ENCODE measurements at places on chromosomes 5 and 9.

DNA sequence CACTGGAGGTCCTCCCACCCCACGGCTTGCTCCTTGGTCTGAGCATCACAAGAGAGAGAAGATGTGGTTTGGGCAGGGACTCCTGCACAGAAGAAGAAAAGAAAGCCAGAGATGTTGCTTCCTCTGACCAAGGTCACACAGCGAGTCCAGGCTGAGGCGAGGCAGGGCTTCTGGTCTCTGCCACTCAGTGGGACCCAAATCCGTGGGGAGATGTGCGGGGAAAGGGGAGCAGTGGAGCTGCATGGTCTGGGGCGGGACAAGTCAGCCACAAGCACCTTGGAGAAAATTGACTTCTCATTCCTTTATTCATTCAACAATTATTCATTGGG, 150.9 kb downstream of the C9orf50 start:
- no peak for DNase-seq

DNA sequence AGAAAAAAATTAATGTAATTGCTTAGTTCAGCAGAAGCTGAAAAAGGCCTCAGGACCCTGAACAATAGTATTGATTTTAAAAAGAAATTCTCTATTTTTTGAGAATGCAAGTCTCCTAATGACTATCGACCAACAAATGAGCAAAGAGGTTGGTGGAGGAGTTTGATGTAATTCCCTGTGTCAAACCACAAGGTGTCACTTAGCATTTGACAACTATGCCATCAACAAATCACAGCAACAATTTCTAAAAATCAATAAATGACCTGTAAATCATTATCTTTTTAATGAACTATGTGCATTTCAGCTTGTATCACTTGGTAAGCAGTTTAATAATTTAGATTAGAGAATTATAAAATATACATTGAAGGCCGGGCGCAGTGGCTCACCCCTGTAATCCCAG, 133.7 kb downstream of the PRELID2 start:
- DNase-seq: no peak

GRCh38 chr9:121333950-121334773, 35.9 kb downstream of the STOM start:
- DNase-seq: no peak

GRCh38 chr5:123787635-123788034, 275.7 kb downstream of the CSNK1G3 start:
- DNase-seq: no peak

- DNase-seq: no peak
Measured at GRCh38 chr5:130747556-130747955, 417.5 kb downstream of the HINT1 start.

DNA sequence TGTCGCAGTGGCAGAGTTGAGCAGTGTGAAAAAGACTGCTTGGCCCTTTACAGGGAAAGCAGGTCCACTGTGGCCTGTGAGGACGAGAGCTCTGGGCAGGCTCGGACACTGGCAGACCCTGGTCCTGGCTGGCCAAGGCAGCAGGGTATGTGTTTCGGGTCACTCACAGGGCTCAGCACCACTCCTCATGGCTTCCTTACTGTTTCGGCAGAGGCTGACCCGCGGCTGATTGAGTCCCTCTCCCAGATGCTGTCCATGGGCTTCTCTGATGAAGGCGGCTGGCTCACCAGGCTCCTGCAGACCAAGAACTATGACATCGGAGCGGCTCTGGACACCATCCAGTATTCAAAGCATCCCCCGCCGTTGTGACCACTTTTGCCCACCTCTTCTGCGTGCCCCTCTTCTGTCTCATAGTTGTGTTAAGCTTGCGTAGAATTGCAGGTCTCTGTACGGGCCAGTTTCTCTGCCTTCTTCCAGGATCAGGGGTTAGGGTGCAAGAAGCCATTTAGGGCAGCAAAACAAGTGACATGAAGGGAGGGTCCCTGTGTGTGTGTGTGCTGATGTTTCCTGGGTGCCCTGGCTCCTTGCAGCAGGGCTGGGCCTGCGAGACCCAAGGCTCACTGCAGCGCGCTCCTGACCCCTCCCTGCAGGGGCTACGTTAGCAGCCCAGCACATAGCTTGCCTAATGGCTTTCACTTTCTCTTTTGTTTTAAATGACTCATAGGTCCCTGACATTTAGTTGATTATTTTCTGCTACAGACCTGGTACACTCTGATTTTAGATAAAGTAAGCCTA, 15.7 kb downstream of the SQSTM1 start:
- DNase-seq: peak; percentile 26

DNA sequence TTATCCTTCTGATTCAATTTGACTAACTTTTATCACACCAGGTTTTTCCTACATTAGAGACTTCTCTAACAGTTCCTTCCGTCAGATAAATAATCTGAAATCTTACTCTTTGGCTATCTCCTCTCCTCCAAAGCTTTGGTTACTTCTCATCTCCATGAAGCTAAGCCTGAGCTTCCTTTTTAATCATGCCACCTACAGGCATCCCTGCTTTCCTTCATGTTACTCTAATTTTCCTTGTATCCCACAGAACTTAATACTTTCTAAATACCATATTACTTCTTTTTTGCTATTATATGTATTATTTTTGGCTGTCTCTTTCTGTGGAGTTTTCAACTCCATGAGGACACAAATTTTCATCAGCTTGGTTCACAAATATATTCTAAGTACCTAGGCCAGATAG, 49.7 kb downstream of the C9 start:
- DNase-seq: no peak

DNA sequence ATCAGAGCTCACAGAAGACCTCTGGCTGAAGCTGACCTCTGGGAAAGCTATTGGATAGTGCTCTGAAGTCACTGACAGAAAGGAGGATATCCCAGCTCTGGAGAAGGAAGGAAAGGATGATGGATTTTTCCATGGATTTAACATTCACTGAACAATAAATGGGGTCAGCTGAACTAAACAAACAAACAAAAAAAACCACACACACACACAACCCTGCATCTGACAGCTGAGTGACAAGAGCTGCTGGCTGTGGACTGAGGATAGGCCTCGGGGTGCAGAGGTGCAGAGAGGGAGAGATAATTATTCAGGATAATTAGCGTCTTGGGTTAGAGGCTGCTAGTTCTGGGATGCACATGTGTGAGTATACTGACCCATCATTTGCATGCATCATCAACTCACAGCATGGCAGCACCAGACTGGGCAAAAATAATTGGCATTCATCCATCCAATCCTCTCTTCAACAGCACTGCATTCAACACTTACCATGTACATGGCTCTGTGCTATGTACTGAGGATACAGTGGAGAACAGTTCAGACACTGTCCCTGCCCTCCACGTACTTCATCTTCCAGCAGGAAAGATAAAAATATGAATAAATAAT, 131.4 kb upstream of the TRIM32 start:
- DNase-seq: no peak
